ENCODE measurements at places on chromosomes 12 and 14.

DNA sequence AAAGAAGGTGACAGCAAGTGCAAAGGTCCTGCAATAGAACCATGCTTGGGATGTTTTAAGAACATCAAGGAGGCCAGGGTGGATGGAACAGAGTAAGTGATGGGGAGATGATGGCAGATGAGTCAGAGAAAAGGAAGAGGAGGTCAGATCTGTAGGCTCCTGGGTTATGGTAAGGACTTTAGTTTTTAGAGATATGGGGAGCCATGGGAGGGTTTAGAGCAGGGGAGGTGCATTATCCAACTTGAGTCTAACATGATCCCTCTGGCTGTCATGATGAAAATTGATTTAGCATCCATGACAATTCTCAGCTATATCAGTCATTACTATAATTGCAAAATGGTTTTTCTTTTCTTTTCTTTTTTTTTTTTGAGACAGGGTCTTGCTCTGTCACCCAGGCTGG, 7.3 kb upstream of the PLBD2 start:
- no peak for DNase-seq

DNA sequence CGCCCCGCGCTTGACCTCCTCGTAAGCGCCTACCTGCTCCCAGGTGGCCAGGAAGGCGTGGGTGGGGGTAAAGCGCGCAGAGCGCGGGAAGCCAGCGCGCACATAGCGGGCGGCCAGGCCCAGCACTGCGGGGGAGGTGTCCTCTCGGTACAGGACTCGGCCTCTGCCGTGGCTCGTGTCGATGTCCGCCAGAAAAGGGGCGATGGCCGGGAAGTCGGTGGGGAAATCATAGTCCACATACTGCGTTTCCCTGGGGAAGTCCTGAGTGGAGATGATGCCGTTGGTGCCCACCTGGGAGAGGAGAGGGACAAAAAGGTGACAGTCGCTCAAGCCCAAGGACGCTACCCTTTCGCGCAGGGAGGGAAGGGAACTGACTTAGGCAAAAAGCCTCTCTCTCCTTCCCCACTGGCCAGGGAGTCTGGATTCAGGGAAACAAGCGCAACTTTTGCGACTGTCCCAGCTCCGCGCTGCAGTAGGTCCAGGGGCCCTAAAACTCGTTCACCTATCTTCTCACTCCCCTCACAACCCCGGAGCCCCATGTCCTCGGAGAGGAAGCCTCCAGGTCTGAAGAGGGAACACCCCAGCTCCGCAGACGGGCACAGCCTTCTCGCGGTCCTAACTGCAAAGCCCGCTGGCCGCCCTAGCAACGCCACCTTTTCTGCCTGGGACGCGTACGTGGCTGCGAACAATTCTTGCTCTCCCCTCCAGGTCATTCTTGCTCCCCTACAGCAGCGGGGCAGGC, 815 bp downstream of the NID2 start:
- peak; percentile 67 for DNase-seq

DNA sequence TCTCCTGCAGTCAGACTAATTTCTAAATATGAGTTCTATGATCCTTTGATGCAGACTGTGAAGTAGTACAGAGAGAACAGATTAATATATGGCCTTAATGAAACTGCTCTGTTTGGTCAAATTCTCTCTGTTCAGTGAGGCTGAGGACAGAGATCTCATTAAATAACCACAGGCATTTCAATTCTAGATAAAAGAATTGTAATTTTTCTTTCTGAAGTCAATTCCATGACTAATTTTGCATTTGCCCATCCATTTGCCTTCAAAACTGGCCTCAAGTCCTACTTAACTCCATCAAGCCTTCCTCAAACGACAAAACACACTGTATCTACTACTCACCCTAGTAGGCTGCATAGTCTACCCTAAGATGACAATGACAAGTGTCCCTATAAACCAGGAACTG, 67.1 kb downstream of the DUSP16 start:
- DNase-seq: no peak

GRCh38 chr12:100311317-100311716, 44.3 kb downstream of the SCYL2 start:
- DNase-seq: no peak

GRCh38 chr12:114783089-114783618, 99.2 kb upstream of the TBX3 start:
- no peak for DNase-seq

- peak; percentile 63 for DNase-seq
Observed at GRCh38 chr14:76514213-76514998, 138.5 kb downstream of the ESRRB start.

- DNase-seq: no peak
Observed at GRCh38 chr14:92121207-92121669, 268 bp downstream of the NDUFB1 start.

GRCh38 chr14:51834240-51834639, 26.2 kb upstream of the GNG2 start:
- DNase-seq: no peak

- DNase-seq: no peak
Observed at GRCh38 chr12:24584032-24584675, 364.7 kb downstream of the BCAT1 start.

DNA sequence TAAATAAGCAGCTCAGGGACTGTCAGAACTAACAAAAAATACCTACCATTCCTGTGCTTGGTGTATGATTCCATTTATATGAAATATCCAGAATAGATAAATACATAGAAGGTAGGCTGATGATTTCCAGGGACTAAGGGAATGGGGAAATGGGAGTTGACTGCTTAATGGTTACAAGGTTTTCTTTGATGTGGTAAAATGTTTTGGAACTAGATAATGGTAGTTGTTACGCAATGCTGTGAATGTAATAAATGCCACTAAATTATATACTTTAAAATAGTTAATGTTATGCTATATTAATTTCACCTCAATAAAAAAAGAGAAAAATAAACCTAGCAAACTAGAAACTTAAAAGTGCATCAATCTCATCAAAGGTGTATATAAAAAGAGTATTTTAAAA, 41.1 kb downstream of the CEP83 start:
- no peak for DNase-seq

GRCh38 chr12:76568888-76569551, 9.4 kb upstream of the OSBPL8 start:
- DNase-seq: peak; percentile 2

GRCh38 chr14:71758229-71758951, 173.8 kb upstream of the RGS6 start:
- no peak for DNase-seq
